ENCODE measurements at places on chromosomes 1 and 21.

- no peak for DNase-seq
These were observed 578 bp upstream of the SESN2 start for GRCh38 chr1:28258628-28259251.

DNA sequence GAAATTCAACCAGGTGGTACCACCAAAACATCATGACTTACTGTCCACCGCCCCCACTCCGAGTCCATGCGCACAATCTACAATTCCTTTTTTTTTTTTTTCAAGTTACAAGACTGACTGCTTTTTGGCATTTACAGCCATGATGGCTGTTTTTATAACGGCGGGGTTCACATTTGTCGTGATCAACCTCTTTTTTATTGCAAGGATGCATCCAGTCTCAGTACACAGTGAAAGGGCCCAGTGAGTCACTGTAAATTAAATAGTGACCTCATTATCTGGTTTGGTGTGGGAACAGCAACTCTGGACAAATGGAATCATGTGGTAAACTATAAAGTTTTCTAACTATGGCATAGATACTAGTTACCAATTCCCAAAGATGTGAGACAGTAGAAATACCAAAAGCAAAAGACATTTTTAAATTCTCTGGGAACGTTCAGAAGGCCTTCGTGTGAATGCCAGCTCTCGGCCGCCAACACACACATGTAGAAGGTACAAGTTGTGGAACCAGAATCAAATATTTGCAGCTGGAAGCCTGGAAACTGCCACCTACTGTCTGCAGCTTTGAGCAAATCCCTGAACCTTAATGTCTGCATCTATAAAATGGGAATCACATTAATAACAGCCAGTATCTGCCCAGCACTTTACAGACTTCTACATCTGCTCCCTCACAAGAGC is 4.9 kb downstream of the GLIS1 start:
- no peak for DNase-seq

DNA sequence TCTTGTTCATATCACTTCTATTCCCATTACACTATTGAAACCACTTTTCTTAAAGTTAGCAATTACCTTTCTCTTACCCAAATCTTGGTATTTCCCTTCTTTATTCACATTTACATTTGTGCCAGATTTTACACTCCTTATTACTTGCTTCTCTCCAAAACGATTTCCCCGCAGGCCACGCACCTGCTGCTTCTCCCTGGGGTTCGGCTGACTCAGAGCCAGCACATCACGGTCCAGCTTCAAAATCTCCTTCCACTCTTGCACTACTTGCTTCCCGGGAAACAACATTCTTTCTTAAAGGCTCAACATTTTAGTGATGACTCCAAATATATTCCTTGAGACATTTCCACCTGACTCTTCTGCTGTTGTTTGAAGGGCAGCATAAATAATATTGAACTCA is 20.7 kb downstream of the LHX9 start:
- no peak for DNase-seq

DNA sequence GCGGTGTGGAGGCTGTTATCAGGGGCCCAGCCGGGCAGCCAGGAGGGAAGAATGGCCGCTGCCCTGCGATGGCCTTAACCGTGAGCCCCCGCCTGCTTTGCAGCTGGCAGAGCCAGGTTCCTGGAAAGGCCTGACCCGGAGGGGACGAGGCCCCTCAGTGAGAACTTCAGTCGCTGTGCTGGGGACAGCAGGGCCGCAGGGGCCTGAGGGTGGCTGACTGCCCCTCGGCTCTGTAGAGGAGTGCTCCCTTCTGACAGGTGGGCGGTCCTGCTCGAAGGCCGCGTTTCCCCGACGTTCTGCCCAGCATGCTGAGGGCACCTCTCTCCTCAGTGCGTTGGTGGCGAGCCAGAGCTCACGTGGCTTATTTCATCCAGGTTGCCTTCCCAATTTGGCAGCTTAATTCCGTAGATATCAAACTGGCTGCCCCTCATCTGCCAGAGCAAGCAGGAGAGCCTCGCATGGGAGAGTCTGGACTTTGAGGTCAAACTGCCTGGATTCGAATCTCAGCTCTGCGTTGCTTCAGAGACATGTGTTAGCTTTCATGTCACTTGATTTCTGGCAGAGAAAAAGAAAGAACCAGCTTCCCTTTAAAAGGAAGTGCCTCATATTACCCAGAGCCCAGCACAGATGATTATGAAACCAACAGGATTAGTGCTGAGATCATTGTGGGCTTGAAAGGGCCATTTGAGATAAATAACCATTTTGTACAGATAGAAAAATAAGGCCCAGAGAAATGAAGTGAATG is 239.8 kb downstream of the SDCCAG8 start:
- no peak for DNase-seq

DNA sequence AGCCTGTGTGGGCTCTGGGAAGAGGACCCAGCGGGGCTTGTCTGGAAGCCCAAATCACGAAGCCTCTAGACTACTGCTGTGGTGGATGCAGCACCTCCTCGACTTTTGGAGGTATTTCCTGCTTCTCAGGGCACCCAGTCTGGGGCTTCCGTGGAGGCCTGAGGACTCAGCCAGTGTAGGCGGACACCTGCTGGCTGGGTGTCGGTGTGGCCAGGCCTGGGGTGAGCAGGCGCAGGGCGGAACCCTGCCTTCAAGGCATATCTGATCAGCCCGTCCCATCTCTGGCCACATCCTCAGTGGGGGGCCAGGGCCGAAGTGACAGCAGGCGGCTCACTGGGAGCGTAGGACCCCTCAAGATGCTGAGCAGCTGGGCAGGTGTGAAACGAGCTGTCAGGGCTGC is 6.9 kb downstream of the PLCH2 start:
- no peak for DNase-seq

DNA sequence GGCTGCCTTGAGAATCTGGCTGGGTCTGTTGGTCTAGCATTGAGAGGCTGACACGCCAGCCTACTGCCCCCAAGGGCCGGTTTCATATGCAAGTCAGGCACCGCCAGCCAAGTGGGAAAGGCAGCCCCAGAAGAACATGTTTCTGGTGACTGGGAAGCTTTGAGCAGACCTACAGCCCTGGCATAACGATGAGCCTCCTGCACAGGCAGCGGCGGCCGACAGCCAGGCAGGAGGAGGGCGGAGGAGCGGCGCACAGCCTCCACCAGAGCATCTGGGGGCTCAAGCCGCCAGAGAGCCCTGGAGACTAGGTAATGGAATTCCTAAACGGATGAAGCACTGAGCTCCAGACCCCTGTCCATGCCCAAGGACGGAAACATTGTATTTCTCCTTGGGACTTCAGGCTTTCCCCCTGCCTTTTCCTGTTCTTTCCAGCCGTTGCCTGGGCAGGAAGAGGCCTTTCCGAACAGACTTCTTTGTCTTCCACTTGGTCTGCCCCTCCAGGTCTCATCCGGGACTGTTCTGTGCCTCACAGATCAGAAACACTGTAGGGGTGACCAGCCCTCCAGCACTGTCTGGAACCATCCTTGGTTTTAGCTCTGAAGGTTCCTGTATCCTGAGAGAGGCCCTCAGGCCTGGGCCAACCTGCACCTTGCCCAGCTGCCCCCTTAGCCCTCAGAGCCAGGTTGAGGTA is 59.5 kb downstream of the IRF2BP2 start:
- no peak for DNase-seq

DNA sequence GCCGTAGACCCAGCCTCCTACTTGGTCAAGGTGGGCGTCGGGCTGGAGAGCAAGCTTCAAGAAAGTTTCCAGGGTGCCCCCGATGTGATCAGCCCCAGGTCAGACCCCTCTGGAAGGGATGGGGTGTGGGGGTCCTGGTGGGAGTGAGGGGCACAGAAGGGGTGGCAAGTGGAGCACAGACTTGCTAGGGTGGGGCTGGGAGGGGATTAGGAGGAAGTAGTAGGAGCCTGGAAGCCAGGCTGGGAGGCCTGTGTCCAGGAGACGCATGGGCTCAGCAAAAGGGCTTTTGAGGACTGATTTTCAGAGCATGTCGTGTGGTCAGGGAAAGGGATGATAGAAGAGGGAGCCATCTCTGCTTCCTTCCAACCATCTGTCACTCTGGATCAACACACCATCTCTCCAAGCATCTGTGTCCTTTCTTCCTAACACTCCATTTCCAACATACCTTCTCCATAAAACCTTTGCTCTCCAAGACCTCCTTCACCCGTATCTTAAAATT is 8.5 kb downstream of the TRIM46 start:
- DNase-seq = no peak

DNA sequence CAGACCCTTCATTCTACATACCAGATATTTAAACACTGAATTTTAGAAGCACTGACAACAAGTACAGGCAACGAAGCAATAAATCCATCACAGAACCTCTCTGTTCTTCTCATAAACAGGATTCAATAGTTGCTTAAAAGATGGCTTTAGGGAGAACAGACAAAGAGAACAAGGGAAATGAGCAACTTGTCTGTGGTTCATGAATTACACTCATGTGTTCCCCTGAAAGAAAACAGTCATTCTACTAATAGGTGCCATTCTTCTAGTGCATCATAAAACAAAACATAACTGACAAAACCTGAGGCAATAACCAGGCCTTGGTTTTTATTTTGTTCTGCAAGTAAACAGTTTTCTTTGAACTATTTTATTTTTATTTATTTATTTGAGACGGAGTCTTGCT is 6.8 kb downstream of the GNL2 start:
- no peak for DNase-seq

GRCh38 chr1:48291421-48291820 is 68.9 kb downstream of the SLC5A9 start:
- DNase-seq = no peak

DNA sequence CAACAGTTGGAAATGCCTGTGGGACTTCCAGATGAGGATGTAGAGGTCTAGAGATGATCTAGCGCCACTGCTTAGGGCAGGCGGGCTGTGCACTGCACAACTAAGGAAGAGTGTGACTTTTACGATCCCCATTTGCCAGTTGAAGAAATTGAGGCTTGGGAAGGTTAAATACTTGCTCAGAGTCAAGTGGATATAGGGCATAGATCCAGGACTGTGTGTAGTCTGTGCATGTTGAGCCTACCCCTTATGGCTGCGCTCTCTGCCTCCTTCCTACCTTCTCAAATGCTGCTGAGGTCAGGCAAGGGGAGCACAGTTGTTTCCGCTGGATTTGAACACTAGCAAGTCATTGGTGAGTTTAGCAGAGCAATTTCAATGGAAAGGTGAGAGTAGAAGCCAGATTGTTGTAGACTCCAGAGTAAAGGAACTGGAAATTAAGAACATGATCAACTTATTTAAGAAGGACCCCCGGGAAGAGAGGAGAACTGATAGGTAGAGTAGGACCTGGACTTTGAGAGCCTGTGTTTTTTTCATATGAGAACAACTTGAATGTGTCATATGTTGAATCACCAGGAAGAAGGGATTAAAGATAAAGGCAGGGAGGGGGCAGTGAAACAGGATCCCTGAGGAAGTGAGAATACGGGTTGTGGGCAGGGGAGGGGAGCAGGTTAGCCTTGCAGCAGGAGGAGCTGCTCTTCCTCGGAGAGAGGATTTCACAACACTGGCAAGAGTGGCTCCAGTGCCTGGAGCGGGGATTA is 2.7 kb downstream of the CAPN2 start:
- DNase-seq = no peak

DNA sequence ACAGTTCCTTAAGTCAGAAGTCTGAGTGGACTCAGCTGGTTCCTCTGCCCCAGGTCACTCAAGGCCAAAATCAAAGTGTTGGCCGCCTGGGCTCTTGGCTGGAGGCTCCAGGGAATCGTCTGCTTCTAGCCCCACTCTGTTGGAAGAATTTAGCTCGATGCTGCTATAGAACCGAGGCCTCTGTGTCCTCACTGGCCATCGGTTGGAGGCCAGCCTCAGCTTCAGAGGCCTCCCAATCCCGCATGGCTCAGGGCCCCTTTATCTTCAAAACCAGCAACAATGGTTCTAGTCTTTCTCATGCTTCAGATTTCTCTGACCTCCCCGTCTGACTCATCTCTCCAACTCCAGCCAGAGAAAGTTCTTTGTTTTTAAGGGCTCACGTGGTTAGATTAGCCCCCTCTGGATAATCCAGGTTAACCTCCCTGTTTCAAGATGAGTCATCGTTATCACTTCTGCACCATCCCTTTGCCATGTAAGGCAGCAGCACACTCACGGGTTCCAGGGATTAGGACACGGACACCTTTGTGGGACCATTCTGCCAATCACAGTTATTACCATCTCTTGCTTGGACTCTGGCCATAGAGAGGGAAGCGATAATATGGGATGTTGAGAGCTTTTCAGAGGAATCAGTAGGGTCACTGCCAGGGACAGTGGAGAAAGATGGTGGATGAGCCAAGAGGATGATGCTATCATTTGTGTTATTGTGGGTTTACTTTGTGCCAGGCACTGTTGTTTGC is 13.6 kb downstream of the FHAD1 start:
- DNase-seq = no peak

DNA sequence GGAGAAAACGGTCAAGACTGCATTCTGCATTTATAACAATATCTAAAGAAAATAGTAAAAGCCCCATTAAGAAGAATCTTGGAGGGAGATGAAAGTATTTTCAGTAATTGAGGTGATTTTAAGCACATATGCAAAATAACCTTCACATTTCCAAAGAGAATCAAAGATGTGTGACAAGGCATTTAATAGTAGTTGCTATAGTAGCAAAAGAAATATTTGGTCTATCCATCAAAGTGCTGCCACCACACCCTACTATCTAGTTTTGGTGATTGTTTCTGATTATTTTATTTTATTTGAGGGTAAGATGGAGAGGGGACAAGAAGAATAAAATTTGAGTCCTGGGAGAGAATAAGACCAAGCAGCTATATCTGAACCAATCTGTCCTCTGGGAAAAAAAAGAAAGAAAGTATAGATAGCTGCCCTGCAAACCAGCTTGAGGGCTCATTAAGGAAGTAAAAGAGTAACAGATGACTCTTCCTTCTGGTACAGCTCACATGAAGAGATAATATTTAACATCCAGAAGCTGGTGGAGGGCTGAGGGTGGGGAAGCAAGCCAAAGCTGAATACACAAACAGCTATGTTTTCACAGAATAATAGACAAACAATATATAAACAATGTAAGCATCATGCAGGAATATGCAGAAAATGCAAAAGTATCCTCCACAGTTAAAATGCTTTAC is 47.2 kb upstream of the RASAL2 start:
- no peak for DNase-seq

- peak; percentile 67 for DNase-seq
These were observed at the start of gene IGSF9 for GRCh38 chr1:159945483-159946241. IGSF9 (minus strand) TSS chr1:159945613; CDS start chr1:159943454, 2,159 bp downstream.

GRCh38 chr1:216740331-216740730 is 17.1 kb upstream of the ESRRG start:
- DNase-seq = no peak

GRCh38 chr1:31507221-31507620 is 69.1 kb upstream of the TINAGL1 start:
- DNase-seq = no peak

DNA sequence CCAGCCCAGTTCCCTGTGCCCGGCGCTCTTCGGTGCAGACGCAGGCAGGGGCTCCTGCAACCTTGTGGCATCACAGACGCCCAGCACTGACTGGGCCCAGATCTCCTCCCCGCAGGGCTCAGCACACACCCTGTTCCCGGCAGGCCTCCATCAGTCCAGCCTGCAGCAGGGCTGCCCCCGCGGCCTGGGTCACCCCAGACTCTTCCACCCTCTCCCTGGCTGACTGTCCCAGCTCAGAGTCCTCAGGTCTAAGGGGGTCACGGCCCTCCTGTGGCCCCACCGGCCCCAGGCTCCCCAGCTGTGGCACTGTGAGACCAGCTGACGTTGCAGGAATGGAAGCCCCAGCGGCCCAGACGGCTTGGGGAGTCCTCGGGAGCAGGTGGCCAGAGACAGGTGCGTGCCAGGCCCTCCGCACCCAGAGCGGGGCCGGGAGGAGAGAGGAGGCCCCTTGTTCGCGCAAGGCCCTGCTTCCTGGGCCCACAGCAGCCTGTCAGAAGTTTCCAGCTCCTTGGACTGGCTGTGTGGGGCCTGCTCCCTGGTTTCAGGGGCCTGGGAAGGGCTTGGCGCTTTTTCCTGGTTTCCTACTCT is 4.2 kb downstream of the B3GALT6 start:
- DNase-seq = no peak

GRCh38 chr1:89987159-89987819 is 7.6 kb upstream of the ZNF326 start:
- peak; percentile 10 for DNase-seq
